Testis (tissue), 5 donors: ENCODE measurements at places on chromosomes 2 and 18.
A peak's percentile ranks its signal among the peaks of the same experiment; 100 is the strongest.

DNA sequence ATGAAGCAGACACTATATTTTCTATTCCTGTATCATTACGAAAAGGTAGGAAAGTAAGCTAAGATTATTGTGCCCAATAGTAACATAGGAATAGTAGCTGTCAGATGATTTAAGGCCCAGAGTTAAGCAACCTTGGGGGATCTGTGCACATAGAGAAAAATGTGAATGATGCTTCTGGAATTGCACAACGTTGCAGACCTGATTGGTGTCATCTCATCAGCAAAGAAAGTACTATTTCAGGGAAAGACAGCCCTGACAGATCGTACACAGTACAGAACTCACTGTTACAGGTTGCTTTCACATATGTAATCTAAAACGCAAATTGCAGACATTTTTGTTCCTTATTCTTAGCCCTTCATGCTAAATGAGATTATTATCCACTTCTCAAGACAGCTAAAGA lies 535.9 kb downstream of the TRIB2 start:
- DNase-seq: no peak

GRCh38 chr2:121283670-121284462 lies 1.1 kb downstream of the TFCP2L1 start:
- DNase-seq: no peak

GRCh38 chr2:32715981-32716380 lies 88.1 kb downstream of the TTC27 start:
- DNase-seq: no peak

- DNase-seq: no peak
Measured at GRCh38 chr2:16277117-16277516, 336.8 kb downstream of the MYCN start.

GRCh38 chr2:70519453-70519852 lies 34.2 kb downstream of the TGFA start:
- DNase-seq: no peak

GRCh38 chr2:219723311-219723710 lies 95.9 kb downstream of the SLC4A3 start:
- no peak for DNase-seq

DNA sequence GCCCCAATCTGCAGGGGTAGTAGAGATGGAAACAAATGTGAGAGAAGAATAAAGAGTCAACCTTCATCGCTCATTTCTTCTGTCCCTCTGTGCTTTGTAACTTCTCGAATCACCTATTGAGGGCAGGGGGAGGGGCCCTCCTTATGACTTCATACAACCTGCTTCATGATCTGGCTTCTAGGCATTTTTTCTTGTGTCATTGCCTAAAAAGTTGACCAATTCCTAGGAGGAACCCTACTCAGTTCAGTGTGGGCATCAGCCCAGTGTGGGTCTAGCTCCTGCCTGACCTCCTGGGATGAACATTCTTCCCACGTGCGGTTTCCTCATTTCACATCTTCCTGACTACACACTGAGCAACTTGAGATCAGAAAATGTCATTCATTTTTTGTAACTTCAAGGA lies 46.3 kb upstream of the CREB1 start:
- no peak for DNase-seq

DNA sequence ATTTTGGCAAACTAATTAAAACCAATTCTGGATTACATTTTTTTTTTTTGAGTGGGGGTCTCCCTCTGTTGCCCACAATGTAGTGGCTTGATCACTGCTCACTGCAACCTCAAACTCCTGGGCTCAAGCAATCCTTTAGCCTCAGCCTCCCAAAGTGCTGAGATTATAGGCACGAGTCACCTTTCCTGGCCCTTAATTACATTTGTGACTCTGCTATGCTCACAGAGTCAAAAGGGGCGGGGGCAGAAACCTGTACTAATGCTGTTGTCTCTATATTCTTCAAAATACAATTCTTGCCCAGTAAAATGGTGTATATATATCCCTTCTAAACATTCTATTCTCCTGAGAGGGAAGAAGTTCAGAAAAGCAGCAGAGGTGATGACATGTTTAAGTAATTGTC lies 23.2 kb downstream of the PRKD3 start:
- no peak for DNase-seq

DNA sequence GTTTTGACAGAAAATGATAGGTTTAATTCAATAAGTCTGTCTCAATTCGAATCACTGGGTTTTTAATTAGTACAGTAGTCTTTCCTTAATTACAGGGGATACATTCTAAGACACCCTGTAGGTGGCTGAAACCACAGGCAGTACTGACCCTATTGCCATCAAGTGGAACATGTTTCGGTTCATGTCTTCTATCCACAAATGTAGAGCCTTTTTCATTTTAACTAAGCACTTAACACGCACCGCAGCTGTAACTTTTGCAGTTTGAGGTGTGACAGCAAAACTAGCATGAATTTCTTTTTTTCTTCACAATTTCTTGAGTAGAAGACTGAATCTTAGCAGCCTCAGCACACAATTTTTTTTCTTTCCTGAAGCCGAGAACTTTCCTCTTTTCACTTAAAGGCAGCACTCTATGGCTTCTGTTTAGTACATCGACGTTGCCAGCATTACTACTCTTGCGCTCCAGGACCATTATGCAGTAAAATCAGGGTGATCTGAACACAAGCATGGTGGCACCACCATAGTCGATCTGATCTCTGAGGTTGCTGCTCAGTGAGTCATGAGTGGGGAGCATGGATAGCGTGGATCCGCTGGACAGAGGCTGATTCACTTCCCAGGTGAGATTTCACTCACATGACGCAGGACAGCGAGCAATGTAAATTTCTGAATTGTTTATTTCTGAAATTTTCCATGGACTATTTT lies 805.1 kb downstream of the RNF144A start:
- DNase-seq: no peak

DNA sequence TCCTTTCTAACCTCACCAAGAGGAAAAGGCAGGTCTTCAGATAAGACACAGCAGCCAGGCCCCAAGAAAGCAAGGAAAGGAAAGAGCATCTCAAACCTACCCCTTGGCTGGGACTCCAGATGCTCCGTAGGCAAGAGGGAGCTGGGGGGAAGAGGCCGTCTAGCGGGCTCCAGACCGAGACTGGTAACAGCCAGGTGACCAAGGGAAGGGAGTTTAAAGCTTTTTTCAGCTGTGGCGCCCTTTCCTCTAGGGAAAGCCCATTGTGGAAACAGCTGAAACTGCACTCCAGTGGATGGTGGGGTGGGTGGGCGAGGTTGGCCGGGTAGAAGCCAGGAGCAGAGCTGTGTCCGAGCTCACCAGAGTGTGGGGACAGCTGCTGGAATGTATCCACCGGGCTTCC lies 180.4 kb downstream of the KLHL29 start:
- DNase-seq: no peak

DNA sequence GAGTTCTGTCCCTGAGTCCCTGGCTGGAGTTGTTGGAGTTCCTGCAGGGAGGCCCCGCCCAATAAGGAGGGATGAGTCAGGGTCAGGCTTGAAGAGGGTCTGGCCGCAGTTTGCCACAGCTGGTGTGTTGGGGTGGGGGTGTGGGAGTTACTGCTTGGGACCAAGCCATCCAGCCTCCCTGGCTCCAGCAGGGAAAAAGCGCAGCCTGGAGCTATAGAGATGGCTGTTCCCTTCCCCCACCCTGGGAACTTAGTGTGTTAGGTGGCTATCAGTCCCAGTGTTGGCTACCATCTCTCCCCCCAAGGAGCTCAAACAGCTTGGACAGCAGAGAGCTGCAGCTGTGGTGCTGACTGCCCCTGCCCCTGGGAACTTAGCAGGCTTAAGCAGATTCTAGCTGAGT lies 13.2 kb upstream of the TANK start:
- DNase-seq: no peak

- DNase-seq: no peak
Measured at GRCh38 chr2:102074152-102074783, 68.3 kb upstream of the IL1R1 start.

DNA sequence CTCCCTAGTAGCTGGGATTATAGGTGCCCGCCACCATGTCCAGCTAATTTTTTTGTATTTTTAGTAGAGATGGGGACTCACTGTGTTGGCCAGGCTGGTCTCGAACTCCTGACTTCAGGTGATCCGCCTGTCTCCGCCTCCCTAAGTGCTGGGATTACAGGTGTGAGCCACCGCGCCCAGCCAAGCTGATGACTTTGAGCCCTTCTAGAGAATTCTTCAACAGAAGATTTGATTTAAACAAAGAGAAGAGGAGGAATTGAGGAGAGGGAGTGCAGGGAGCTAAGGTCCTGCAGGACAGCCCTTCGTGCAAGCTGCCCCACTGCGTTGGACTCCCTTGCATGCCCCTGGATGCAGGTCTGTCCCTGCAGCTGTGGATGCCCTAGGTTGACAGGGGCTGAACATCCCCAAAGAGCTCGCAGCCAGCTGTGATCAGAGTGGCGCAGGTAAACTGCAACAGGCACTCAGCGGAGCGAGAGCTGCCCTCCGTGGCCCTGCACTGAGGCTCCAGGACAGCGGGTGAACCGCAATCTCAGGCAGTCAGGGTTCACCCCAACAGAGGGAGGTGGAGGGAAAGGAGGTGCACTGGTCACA lies 13.7 kb downstream of the ADRA2B start:
- DNase-seq: no peak

DNA sequence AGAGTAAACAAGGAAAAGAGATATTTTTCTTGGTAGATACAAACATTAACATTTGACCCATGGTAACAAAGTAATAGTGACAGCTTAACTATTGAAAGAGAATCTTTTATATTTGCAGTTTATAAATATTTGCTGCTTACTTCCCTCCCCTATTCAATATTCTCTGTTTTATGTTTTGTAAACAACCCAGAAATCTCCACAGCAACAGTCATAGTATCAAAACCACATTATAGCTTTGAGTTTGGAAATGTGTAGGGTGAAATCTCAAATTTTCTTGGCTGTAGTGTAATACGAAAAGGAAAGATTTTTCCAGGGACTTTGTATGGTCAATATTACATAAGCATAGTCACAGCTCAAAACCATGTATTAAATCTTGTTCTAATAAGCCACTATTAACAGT lies 511.2 kb downstream of the METTL4 start:
- no peak for DNase-seq

DNA sequence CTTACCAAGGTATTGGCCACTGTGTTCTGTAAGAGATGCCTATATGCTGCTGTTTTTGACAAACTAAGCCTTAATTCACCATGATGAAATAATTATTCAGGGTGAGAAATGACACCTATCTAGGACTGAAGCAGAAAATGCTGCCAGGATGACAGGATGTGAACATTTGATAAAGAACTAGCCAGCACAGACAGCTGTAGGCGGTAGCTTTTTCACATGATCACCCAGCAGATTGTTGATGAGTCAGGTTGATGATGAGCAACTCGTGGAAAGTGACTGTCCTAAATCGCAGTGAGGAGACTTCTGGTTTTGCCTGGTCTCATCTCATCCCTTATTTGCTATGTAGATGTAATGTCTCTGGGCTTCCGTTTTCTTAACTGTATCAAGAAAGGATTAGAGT lies 144.1 kb downstream of the PRPF40A start:
- DNase-seq: peak; percentile 20

DNA sequence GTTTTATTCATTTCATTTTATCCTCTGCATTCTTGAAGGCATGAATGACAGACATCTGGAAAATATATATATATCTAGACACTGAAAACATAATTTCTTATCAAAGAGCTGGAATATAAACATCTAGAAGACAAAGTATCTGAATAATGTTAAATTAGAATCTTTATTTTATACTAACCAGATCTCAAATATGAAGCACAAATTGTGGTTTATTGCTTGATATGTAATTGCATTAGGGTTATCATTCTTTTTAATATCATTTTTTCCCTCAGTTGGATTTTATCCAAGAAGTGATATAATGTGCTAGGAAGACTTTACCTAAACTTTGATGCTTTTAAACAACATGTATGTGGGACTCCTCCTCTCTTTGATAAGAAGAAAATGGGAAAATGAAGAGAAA lies 331.2 kb downstream of the ARHGAP15 start:
- DNase-seq: no peak

DNA sequence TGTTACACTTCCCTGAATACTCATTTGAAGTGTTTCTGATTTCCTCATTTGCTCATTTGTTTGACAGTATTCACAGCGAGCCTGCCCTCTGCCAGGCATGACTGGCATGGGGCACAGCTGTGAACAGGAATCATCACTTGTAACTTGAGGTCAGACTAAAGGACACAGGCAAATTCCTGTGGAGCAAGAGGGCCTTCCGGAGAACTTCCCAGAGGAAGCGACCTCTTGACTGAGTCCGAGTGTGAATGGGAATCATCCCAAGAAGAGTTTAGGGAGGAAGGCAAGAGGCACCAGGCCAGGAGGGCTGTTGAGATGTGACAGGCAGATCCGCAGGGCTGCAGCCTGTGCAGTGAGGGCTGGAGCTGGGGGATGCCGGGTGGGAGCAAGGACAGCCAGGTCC lies 45.4 kb downstream of the LIMS1 start:
- DNase-seq: no peak

DNA sequence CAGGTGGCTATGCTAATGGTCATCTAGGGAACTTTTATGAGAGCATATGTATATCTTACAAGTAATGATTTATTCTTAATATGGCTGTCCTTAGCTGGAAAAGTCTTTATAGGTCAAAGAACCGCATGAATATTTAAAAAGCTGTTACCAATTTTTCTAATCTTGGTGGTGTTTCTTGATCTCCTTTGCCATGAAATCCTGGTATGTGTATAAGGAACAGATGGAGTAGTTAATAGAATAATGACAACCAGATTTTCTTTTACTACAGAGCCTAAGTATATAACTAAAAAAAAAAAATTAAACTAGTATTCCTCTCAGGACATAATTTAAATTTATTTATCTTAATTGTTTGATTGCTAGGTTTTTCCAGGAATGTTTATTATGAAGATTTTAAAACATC lies 74.5 kb downstream of the RHBDD1 start:
- DNase-seq: no peak

DNA sequence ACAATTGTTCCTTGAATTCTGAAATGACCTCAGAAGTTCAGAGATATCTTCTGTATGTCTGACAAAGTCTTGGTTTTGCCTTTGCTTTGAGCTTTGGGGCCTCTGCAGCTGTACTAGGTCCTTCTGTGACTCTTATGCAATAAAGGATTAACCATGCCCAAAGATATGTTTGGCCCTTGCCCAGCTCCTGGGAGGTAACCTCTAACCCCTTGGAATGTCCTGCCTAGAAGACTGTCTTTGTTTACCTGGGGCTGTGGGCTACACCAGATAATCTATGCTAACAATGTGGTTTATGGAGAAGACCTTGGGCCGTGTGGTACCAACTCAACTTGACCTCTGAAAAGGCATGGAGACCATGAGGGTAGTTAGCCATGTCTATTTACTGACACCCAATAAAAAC lies 140.9 kb upstream of the CAPN13 start:
- DNase-seq: no peak

DNA sequence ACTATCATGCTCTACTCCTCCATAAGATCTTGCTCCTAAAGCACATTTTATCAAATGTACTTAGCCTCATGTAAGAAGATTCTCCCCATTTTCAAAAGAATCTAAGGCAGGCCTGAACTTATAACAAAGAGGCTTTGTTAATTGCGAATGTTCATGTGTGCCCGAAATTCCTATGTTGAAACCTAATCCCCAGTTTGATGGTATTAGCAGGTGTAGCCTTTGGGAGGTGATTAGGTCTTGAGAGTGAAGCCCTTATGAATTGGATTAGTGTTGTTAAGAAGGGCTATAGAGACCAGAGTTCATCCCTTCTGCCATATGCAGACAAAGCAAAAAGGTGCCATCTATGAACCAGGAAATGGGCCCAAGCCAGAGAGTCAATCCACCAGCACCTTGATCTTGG lies 234.5 kb downstream of the PAX3 start:
- DNase-seq: no peak

- DNase-seq: no peak
Measured at GRCh38 chr18:1982056-1982455, 589.2 kb downstream of the METTL4 start.
